Amniotic epithelial cell (primary cell): ENCODE measurements at places on chromosomes 13 and 19.

- no peak for DNase-seq
These were observed 7.6 kb downstream of the F2RL3 start for GRCh38 chr19:16896146-16897028.

DNA sequence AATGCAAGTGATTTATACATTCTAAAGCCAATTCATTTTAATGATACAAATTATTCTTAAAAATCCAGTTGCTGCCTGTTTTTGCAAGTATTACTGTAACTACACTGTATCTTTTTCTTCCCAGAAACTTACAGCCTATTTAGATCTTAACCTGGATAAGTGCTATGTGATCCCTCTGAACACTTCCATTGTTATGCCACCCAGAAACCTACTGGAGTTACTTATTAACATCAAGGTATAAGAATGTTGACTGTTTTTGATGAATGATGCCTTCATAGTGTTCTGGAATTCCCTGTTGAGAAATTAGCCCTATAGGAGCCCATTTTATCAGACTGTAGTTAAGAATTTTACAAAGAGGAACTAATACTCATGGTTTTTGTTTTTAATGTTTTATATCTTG, 25.0 kb downstream of the ITM2B start:
- DNase-seq, result no peak

GRCh38 chr19:56101095-56101494, 20.0 kb downstream of the ZNF787 start:
- no peak for DNase-seq

- peak; percentile 98 for DNase-seq
These were observed 155.9 kb upstream of the KLF12 start for GRCh38 chr13:74289861-74290773.
